ENCODE measurements at places on chromosomes 1 and 21.

DNA sequence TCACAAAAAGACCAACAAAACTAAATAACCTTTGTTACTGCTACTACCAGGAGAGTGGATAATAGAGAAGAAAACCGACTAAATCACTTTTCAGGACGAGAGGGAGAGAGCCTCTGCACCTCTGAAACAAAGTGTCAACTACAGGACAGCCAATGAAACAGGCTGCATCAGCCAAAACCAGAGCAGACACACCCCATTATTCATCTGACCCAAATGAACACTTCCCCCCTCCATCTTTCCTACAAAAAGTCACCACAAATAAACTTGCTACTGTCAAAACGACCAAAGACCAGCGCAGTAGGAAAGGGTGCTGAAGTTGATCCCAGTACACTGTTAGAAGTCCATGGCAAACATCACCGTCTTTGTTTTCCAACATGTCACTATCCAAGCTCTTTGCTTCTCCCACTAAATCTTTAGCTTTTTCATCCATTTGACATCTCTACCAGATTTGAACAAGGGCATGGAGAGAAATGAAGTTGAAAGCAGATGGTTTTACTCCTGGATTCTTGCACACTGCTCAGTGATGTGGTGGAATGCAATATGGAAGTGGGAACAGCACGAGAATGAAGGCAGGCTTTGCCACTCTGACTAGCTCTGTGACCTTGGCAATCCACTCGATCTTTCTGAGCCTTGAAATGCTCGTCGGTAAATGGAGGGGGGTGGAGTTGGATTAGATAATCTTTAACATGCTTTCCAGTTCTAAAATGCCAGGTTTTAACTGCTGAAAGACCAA, 20.5 kb downstream of the DSTYK start:
- no peak for DNase-seq

- DNase-seq = no peak
Measured at GRCh38 chr1:24440436-24440835, 24.8 kb downstream of the NIPAL3 start.

GRCh38 chr1:15808955-15809354, 1.5 kb upstream of the UQCRHL start:
- no peak for DNase-seq

- DNase-seq = no peak
Measured at GRCh38 chr1:175270361-175270760, 77.8 kb upstream of the KIAA0040 start.

DNA sequence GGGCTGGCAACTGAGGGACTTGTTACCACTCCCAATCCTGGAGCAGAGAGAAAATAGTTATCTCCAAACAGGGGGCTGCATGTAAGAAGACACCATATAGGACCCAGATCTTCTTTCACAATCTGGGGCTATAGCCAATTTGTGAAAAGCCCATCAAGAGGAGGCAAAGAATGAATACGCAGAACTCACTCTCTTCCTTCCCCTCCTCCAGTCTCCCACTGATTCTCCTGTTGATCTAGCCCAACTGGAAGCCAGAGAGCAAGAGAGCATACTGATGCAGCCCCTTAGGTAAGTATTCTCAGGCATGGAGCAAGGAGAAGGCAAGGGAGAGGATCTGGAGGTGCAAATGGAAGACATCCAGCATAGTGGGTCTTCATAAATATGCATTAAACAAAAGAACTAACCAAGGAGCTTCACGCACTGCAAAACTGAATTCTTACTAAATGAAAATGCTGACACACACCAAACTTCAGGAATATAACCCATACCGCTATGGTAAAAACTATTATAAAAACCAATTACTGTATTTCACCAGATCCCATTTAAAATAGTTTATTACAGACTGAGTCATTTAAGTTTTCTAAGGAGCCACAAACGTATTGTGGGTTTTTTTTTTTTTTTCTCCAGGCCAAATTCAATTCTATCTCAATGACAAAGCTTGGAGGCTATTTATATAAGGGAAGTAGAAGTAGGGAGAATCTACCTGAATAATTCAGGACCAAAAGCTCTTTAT, 15.5 kb upstream of the HMGB4 start:
- no peak for DNase-seq

DNA sequence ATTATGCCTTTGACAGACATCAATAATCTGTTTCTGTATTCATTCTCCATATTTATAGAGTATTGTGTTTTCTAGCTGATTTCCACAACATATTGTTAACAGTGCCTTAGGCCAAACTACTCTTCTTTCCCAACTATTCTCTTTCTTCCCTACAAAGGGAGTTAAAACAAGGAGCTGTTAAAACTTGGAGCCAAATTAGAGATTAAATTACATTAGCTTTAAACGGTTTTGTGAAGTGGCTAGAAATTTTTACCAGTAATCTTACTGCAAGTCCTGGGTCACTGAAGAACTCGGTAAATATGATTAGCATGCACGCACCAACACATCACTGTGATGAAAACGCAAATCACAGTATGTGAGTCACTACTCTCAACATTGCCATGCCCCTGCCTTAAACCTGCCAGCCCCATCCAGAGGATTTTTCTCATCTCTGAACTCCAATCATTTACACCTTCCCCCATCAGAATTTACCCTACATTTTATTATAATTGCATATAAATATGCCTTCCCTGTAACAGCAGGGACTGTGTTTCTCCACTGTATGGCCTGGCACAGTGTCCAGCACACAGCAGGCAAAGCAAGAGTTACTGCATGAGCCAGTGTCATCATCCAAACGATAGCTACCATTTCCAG, 1.5 kb upstream of the PRDX6 start:
- no peak for DNase-seq

DNA sequence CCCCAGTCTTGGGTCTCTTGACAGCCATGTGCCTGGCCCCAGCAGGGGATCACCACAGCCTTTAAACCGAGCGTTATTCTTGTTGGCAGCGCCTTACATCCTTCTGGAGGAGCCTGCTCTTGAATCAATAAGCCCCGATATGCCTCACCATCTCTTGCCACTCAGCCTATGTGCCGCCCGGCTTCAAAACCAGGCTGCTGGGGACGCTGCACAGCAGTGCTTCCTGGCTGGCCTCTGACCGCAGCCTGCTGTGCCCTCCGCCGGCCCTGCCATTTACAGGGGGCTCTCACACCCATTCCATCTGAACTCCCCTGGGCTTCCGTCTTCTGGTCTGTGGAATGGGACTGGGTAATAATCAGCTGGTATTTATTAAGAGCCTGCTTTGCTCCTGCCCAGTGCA, 3.0 kb upstream of the PEX10 start:
- no peak for DNase-seq

DNA sequence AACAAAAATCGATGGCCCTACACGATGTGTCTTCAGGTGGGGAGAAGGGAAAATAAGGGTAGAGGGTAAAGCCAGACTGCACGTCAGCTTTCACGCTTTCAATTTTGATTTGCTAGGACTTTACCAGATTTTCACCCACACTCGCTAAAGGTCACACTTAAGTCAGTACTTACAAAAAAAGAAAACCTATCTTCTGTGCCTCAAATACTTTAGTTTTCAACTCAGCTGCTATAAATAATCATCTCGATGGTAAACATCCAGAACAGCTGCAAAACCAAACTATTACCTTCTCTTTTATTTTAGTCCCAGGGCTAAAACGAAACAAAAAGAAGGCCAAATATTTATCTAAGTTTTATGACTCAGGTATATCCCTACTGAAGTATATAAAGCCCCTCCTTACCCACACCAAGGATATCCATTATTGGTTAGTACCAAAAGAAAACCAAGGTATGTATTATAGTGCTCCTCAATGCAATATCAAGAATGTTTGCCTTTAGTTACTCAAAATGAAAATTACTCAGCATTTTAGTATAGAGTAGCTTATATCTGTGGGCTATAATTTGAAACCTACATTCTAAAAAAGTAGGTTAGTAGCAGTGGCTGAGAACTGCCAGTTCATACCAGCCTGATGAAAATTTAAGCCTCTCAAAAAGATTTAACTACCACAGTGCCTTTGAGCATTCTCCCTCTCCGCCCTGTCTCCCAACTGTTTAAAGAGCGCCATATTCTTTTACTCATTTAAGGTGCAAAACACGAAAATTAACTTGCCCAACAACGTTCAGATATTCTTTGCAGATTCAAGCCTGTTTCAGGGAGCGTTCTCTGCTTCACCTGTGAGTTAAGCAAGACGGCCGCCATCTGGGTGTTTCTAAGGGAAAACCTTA, 1.5 kb downstream of the CSDE1 start:
- no peak for DNase-seq

DNA sequence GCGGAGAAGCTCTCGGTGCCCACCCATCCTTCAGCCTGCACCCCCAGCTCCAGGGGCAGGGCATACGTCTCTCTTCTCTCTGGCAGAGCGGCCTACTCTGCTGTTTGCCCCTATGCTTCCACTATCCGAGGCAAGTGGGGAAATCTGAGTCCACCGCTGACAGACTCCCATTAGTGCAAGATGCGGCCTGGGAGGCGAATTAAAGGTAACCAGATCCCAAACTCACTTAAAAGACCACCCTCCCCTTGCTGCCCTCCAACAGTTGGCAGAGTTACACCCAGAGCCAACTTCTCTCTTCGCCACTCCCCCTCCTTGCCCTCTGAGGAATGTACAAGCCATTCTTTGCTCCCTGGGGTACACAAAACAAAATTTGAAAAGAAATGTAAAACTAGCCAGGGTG, 6.4 kb downstream of the FOXD3 start:
- no peak for DNase-seq

GRCh38 chr21:25331286-25331685, 276.0 kb downstream of the MRPL39 start:
- no peak for DNase-seq
